DMS79 treated with DMSO at 0.1 percent for 48 hours (cell line): ENCODE measurements at places on chromosomes 5 and 9.

GRCh38 chr9:112933696-112934095 lies 43.0 kb upstream of the SLC46A2 start:
- DNase-seq: no peak

DNA sequence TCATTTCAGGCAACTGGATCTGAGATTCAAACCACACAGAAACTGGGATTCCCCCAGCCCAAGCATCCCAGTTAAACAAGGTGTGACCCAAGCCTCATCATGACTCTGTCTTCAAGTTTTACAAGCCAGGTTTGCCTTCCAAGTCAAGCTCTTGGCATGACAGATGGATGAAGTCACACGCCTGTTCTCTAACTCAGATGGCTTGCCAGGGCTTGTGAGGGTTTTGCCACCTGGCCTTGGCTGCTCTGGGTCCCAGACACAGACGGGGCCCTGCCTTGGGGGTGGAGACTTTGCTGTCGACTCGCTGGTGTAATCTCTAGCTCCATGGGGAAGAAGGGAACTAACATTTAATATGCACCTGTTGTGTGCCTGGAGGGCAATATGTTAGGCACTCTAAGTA lies 95.8 kb upstream of the RARS1 start:
- DNase-seq: no peak

DNA sequence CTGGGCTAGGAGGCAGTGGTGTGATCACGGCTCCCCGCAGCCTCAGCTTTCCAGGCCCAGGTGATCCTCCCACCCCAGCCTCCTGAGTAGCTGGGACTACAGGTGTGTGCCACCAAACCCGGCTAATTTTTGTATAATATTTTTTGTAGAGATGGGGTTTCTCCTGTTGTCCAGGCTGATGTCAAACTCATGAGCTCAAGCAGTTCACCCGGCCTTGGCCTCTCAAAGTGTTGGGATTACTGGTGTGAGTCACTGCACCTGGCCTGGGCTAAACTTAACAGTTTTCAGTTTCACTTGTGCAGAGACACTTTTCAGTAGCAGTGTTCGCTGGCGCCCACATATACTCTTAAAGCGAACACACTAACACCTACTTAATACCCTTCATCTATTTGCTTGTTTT lies 205.6 kb upstream of the ZNF608 start:
- no peak for DNase-seq

DNA sequence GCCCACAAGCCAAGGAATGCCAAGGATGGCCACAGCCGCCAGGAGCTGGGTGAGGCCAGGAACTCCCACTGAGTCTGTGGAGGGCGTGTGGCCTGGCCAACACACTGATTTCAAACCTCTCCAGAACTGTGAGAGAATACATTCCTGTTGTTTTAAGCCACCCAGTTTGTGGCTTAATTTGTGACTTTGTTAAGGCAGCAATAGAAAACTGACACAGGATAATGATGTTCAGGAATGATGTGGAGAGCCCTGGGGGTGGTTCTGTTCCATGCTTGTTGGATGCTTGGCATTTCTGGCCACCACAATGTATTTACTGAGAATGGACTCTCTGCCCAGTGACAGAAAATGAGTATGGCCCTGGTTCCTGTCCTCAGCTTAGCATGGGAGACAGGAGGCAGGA lies 82.8 kb downstream of the DAP start:
- DNase-seq: no peak

- no peak for DNase-seq
Measured at GRCh38 chr9:122367774-122368460, 2.9 kb upstream of the PTGS1 start.

DNA sequence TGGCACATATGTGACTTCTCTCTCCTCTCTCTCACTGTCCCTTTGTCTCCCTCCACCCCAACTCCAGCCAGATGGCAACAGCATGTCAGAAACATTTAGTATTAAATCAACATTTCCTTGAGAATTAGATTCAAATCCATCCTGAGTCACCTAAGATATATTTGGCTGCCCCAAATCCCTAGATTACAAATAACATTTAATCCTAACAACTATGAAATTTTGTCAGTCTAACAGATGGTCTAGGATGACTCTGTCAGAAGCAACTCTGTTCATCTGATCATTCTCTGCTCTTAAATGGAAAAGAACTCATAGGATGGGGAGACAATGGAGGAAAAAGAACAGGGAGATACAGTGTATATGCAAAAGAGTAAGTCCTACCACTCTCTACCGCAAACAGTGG lies 201.2 kb downstream of the TSSK1B start:
- no peak for DNase-seq

GRCh38 chr9:92173318-92173717 lies 58.1 kb upstream of the SPTLC1 start:
- DNase-seq: no peak

- no peak for DNase-seq
Measured at GRCh38 chr5:171766875-171767274, 18.7 kb upstream of the SMIM23 start.

GRCh38 chr9:110923601-110924000 lies 114.7 kb downstream of the LPAR1 start:
- DNase-seq: no peak

GRCh38 chr5:9425710-9426109 lies 120.2 kb downstream of the SEMA5A start:
- no peak for DNase-seq

DNA sequence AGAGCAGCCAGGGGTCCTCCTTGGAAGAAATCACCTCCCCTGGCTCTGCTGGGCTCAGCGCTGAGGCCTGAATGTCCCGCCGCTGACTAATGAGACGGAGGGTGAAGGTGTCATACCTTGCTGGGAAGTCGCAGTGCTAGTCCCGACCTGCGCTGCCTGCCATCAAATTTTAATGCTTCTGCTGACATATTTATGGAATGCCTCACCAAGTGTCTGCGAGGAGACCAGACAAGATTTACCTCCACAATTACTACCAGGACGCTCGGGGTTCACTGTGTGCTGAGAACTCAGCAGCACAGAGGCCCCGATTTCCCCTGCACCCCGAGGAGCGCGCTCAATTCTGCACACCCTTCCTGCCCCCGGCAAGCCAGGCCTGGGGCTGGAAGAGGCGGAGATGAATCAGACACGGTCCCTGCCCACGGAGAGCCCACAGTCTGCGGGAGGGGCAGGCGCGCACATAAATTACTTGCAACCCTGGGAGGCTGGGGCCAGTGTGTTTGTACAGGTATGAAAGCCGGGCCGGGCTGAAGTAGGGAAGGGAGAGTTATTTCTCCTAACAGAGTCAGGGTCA lies 175.2 kb downstream of the PAX5 start:
- no peak for DNase-seq

DNA sequence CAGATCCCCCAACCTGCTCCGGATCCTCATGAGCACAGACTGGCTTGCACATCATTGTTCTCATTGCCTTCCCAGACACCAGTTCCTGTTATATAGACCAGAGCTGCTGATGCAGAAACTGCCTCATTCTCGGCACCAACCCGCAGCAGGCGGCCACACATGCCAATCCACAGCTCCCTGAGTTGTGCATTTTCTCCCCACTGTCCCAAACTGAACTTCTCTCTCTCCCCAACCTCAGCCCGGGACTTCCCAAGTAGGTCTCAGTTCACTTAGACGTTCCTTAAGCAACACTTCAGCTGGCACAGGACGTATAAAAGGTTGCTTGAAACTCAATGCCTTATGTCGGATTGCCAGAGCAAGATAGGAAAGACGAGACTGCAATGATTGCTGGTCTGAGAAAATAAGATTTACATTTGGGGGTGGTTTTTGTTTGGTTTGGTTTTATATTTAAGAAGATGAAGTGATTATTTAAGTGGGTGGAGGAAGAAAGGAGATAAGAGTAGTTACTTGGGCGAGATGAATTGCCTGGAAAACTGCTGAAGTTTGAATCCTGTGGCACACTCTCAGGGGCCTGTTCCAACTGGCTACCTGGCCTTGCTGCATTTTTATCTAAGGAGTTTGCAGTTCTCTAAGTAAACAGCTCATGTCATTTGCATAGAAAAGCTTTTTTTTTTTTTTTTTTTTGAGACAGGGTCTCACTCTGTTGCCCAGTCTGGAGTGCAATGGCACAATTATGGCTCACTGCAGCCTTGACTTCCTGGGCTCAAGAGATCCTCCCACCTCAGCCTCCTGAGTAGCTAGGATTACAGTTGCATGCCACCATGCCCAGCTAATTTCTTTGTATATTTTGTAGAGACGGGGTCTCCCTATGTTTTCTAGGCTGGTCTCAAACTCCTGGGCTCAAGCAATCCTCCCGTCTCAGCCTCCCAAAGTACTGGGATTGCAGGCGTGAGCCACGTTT lies 155.4 kb downstream of the GOLPH3 start:
- DNase-seq: no peak
